ENCODE measurements at places on chromosomes 4 and X.

DNA sequence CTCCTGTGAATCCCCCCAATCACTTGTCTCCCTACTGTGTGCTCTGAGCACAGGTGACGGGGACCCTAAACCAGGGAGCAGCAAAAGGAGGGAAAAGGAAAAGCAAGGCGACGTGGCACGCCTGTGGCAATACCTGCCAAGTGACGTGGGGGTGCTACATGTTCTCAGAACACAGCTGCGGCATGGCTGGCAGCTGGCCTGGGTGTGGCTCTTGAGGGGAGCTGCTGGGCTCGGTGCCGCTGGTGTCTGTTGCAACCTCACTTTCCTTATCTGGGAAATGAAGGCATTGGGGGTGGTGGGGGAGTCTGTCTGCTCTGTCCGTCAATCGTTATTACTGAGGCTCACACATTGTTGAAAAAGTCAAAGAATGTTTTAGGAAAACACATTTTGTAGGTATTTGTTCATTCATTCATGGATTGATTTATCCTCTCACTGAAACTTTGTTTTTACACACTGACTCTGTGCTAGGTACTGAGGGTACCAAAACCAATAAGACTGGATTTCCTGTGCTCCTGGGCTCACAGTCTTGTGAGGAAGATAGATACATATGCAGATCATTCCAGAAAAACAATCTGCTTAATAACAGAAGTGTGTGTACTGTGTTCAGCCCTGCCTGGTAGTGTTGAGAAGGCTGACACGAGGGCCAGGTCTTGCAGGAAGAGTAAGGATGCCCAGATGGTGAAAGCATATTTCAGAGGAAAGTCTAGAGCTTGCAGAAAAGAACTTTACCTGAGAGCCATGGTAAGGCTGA, 217.6 kb downstream of the PTTG2 start:
- DNase-seq, result peak; percentile 32

DNA sequence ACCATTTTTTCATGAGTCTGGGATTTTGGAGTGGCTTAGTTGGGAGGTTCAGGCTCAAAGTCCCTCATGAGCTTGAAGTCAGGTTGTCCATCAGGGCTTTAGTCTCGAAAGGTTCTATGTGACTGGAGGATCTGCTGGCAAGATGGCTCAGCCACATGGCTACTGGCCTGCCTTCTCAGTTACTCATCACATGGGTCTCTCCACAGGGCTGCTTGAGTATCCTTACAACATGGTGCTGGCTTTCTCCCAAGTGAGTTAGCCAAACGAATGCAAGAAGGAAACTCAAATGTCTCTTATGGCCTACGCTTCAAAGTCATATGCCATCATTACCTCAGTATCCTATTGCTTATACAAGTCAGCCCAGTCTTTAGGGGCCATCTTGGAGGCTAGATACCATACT, 106.3 kb upstream of the VCX3B start:
- DNase-seq, result no peak

GRCh38 chr4:55707507-55707906, 71.4 kb upstream of the NMU start:
- DNase-seq, result no peak

GRCh38 chr4:17884511-17884910, 73.7 kb downstream of the NCAPG start:
- DNase-seq, result no peak
